Heart right ventricle (tissue), 16 donors: ENCODE measurements at places on chromosomes 2 and 18. TPM values are rescaled to one million over a fixed set of nuclear protein-coding genes. Genes with fewer than 3 reads are reported as not detected.

NFATC1 gene
- total RNA-seq = 16.5 TPM

CASP8 gene
- total RNA-seq = 3.9 TPM

POU3F3 gene
- total RNA-seq = 0.11 TPM

SLC9A4 gene
- total RNA-seq = not detected
